GM06990 (cell line): ENCODE measurements at places on chromosomes 4 and X.

DNA sequence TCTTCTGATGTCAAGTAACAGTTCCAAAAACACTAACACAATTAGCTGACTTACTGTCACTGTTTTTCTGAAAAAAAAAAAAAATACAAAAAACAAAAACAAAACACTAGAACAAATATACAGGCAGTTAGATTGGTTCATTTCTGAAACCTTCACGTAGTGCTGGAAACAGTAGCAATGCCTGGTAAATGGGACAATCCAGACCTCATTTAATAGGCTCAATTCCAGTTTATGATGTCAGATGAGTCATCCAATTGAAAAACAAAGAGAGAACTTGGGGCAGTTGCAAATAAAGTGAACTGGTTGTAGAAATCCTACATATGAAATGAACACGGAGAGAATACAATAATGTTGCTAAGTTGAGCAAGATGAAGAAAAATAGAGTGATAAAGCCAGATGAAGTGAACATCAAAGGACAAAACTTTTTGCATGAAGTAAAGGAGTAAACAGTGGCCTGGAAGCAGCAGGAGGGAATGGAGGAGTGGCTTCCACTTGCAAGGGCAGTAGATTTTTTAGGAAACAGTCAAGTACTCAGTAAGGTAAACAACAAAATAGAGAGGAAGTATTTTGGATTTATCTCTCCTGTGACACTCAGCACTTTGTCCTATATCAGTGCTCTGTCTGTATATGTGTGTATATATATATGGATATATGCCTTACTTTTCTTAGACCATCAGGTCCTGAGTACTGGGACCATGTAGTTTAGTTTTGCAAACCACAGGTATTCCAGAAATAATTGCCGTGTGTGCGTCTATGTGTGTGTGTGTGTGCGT, 39.3 kb upstream of the MAGEA10 start:
- no peak for DNase-seq

- no peak for DNase-seq
These were observed 316.1 kb upstream of the EMCN start for GRCh38 chr4:100833906-100834305.

GRCh38 chrX:108736509-108737479, at the start of gene IRS4:
IRS4 (minus strand) TSS chrX:108736563.
- DNase-seq: no peak

DNA sequence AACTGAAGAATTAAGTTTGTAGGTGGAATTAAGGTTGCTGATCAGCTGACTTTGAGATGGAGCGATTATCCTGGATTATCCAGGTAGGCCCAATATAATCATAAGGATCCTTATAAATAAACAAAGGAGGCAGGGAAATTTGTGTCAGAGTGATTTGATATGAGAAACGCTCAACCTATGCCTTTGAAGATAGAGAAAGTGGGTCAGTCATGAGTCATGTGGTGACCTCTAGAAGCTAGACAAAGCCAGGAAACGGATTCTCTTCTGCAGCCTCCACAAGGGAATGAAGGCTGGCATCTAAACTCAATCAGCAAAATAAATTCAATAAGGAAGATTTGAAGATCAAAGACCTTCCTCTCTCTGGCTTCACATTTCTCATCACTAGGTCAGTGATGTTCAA, 41.5 kb upstream of the SMIM10 start:
- no peak for DNase-seq

GRCh38 chr4:184722798-184723197, 11.1 kb downstream of the CENPU start:
- no peak for DNase-seq

DNA sequence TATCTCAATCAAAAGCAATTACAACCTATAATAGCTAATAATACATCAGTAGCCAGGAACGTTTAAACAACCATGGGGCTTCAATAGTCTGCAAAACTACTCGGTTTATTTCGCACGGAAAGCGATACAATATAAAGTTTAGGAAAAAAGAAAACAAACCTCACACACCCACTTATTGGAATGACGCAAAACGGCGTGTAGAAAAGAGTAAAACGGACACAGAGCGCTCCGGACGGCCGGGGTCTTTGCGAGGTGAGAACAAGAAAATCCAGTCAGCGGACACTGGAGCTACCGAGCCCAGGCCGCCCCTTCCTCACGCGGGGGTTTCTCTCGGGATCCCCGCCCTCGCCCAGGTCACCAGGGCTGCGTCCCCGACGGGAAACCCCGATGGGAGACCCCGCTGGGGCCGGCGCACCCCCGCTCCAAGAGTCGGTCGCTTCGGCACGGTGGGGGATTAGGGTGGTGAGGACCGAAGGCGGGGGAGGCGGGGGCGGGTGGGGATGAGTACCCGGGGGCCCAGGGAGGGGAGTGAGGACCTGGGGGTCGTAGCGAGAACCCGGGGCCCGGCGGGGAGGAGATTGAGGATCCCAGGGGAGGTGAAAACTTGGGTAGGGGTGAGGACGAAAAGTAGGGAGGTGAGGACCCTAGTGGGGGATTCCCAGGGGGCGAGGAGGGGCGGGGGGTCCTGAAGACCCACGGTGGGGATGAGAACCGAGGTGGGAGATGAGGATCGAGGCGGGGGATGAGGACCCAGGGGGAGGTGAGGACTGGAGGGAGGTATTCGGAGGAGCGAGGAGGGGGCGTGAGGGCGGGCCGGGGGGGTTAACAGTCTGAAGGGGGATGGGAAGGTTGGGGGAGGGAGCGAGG, 737 bp downstream of the NELFA start:
- no peak for DNase-seq

DNA sequence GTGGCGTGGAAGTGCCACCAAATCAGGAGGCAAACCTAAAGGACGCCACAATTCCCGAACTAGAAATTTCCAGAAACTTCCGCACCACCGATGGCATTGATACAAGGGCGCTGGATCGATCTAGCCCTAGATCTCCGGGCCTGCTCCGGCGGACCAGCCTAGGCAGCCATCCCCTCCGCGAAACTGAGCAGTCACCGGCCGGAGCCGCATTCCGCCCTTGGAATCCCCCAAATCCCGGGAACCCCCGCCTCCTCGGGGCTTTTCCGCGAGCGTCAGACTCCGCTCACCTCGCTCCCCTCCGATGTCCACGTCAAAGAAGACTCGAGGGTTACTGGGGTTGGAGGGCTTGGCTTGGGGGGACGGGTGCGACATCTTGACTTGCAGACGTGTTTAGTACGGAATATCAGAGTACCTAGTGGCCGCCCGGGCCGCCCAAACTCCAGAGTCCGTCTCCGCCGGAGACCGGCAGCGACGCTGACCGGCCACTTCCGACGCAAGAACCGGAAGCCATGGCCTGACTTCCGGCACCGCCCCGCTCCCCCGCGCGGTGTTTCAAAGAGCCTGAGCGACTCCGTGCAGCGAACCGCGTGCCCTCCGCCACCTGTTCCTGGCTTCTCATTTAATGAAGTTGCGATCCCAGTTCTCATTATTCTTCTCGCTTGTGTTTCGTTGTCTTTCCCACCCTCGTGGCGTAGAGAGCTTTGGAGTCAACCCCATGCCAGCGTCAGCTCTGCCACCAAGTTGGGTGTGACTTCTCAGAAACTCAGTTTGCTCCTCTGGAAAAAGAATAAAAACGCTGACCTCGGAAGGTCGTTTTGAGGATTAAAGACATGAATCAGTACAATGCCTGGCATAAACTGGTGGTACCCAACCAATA, at the start of gene PPID:
TSS of gene PPID (minus strand) at position 480 of the 877 bp plus-strand sequence. CDS start at position 372, 108 bp downstream.
- DNase-seq: peak; percentile 91

- peak; percentile 27 for DNase-seq
These were observed 775 bp downstream of the KCTD8 start for GRCh38 chr4:44447563-44448504.
